ENCODE measurements at places on chromosomes 1 and 21.

GRCh38 chr1:33640114-33640660 lies 167.7 kb downstream of the ZSCAN20 start:
- no peak for DNase-seq

DNA sequence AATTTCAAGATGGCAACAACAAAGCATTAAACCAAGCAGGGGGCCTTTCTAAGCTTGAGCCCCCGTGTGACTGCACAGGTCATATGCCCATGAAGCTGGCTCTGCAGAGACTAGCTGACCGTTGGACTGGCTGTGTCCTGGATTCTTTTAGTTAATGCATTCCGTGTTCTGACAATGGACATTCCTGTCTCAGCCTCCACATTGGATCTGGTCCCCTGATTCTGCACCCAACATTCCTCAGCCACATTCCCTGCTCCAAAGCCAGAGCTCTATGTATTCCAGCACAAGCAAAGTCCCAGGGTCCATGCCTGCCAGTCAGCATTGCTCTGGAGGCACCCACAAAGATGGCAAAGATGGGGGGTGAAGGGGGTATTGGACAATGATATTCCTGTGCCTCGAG lies 5.1 kb upstream of the NAV1 start:
- DNase-seq: no peak

DNA sequence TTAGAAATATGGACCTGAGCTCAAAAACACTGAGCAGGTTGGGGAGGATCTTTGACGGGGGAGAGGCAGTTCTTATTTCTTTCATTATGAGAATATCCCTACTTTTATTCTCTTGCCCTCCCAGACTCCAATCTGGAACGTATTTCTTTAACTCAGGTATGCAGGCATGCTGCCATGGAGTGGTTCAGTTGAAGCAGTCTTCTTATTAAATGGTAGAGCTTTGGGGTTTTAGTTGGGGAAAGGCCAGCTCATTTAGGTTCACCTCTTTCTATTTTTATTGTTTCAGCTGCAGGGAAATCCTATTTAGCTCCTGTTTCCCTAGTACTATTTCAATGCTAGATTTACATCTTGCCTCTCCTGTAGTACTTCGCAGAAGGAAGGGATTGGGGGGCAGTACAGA lies 198.9 kb downstream of the TTLL7 start:
- no peak for DNase-seq

DNA sequence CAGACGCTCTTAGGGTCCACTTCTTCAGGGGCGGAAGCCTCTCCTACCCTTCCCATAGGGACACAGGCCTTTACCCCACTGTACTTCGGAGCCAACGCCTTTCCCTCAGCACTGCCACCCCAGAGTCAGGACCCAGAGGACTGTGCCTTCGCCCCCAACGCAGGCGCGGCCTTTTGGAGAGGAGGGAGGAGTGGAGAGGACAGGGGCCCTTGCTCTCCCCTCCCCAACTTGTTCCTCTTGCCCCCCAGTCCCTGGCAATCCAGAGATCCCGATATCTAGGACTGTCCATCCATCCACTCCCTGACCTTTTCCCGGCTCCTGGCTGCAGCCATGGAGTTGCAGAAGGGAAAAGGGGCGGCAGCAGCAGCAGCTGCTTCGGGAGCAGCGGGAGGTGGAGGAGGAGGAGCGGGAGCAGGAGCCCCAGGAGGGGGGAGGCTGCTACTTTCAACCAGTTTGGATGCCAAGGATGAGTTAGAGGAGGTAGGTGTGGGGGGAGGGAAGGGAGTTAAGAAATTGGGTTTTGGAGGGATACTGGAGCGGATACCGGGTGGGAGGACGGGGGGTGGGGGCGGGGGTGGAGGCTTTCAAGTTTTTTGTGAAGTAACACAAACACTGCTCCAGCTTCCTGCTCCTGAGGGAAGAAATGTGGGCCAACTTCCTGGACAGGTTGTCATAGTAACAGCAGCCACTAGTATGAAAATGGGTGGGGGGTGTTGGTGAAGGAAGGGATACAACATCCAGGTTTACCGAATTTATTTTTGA lies 636 bp downstream of the INTS3 start:
- DNase-seq: peak; percentile 7

GRCh38 chr1:55512466-55512865 lies 297.3 kb upstream of the USP24 start:
- DNase-seq: no peak

DNA sequence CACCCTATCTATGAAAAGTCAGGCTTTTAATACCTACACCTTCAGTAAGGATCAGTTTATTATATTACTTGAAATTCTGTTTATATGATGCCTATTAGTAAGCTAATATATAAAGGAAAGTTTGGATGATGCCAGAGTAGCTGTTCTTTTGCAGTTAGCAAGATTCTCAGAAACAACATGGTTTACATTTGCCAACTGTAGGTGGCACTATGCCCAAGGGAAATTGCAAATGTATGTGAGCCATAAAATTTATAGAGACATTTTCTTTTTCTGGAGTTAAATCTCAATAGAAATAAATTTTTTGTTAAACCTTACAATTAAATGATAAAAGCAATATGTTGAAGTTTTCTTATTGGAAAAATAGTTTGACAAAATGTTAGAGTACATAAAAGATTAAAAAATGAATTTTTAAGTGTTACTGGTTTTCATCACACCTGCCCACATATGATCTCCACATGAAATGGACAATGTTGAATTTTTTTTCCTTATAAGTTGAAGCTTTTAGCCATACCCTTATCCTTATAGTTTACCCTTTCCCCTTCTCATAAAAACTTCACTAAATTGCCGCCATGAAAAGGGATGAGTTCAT lies 32.1 kb upstream of the EPHX4 start:
- no peak for DNase-seq

DNA sequence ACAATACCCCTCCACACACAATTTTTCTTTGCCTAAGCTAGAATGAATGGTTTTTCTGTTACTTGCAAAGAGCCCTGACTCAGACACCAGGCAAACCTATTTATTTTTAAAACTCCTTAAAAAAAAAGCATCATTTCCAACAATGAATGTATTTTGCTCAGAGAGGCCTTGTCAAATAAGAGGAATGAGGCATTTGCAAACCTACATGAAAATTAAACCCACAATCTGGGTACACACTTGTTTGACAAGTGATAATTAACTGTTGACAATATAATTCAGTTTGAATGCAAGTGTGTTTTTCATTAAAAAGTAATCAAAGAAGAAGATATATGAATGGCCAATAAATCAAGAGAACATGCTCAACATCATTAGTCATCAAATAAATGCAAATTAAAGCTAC lies 339.5 kb downstream of the PTPRU start:
- DNase-seq: no peak

GRCh38 chr1:208105756-208106155 lies 138.4 kb downstream of the PLXNA2 start:
- DNase-seq: no peak

DNA sequence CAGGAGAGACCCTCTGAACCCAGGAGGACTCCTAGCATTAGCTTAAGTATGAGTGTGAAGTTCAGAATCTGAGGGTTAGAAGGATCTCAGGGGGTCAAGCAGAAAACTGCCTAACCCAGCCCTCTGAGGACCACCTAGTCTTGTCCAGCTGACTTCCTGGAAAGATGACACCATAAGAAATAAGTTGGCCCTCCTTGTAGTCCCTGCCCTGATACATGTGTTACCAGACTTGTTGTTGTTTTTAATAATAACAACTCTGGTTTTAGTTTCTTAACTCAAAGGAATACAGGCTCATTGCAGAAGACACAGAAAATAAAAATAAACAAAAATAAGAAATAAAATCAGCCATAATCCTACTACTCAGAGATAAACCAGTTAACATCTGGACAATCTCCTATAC lies 21.8 kb upstream of the SARS1 start:
- no peak for DNase-seq

DNA sequence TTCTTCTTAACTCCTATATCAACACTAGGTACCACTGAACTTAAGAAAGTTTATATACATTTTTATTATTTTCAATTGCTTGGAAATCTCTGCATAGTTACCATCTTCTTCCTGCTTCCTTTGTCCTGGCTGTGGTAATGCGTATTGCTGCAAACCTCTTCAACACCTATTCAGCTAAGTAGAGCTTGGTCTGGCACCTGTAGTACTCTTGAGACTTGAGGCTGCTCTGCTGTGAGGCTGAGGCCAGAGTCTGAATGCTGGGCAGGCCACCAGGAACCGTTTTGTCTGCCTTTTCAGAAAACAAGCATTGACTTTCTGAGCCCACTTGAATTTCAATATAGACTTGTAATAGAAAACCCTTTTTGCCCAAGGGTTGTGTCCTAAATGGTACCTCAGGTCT lies 52.0 kb upstream of the RGS2 start:
- DNase-seq: no peak

DNA sequence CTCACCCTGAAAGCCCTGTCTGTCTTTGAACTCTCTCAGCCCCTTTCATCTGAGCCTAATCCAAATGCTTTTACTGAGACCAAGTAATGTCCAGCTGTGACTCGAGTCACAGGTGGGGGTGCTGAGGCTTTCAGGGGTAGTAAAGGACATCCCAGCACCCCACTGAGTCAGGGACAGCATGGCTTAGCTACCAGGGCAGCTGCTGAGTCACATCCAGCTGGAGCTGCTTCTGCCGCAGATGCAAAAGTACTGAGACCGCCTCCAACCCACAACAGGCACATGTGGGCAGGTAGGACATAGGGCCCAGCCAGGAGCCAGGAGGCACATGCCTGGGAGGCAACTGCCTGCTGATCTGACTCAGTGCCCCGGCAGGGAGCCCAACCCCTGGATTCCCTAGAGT lies 6.7 kb upstream of the VSIG8 start:
- no peak for DNase-seq

- DNase-seq: no peak
Measured at GRCh38 chr1:202199040-202199889, 5.7 kb downstream of the LGR6 start.

GRCh38 chr1:112418099-112418892 lies 22.3 kb downstream of the CTTNBP2NL start:
- no peak for DNase-seq

DNA sequence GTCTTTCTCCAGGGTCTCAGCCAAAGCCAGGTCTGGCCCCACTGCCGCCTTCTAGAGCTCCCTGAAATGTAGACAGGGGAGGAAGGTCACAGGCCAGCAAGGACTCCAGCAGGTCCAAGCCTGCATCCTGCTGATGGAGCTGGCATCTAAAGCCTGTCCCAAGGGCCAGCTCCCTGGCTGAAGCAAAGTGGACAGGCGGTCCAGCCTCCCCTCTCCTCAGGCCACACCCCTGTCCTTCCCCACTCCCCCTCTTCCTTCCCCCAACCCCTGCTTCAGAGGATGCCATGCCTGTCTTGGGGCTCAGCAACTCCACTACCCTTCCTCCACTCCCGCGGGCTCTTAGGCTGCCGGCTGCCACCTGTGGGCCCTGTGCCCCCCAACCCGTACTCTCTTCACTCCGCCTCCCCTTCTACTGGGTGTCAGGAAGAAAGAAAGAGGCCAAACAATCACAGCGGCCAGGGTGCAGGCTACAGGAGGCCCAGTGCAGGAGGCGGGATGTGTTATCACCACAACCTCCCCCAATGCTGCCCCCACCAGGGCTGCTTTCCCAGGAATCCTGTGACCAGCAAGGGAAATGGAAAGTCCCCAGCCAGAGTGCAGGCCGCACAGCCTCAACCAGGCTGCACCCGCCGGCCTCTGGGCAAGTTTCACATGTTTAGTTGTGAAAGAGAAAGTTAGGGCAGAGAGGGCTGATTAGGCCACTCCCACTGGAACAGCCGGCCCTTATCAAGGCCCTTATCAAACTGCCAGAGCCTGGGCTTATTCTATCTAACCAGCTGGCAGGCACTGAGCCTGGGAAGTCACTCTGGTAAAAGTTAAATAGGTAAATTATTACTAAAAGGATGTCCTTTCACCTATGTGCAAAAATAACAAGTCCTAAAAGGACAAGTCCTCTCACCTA lies 34.1 kb downstream of the ACOT7 start:
- DNase-seq: no peak

- no peak for DNase-seq
Measured at GRCh38 chr1:197787056-197787455, 11.8 kb upstream of the DENND1B start.

- DNase-seq: peak; percentile 23
Measured at GRCh38 chr1:39955547-39956539, 898 bp downstream of the MFSD2A start.

DNA sequence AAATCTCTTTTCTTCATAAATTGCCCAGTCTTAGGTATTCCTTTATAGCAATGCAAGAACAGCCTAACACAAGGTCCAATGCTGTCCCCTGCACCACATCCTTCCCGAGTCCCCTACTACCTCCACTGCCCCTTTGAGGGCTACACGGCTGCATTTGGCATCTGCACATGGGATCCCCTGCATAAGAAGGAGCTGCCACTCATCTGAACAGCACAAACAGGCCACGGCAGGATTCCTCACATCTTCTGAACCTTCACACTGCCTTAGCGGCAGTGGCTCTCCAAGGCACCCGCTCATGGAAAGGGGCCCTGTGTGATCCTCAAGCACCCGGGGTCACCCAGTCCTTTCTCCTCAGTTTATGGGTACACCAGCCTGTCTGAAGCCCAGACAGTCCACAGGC lies 29.2 kb upstream of the BACE2 start:
- DNase-seq: no peak

DNA sequence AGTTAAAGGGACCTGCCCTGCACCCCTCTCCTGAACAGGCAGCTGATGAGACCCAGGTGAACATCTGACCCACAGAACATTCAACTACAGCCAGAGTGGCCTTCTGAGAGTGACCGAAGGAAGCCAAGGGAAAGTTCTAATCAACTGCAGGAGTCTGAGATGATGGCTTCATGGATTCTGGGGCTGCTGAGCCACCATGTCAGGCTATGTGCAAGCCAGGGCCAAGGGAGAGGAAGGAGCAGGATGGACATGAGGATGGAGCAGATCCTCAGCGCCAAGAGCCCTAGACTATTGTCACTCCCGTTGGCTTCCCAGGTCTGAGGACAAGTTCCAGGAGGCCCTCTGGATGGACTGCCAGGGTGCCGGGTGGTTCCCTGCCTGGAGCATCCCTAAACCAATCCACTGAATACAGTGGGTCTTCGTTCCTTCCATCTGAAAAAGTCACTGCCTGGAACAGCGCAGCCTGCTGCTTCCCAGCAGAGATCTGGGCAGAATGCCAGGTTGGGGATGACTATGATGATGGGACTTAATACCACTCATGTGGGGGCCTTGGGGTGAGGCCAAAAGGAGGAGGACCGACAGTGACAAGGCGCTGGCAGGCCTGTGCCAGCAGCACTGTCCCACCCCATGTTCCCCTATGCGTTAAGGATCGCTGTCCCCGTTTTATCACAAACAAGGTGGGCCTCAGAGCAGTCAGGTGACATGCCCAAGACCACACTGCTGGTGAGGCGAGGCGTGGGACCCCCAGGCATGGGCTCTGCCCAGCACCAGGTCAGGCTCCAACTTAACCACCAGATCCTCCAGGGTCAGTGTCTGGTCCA lies 19.8 kb downstream of the SPOCD1 start:
- no peak for DNase-seq
